ENCODE measurements at places on chromosomes 16 and 17.

DNA sequence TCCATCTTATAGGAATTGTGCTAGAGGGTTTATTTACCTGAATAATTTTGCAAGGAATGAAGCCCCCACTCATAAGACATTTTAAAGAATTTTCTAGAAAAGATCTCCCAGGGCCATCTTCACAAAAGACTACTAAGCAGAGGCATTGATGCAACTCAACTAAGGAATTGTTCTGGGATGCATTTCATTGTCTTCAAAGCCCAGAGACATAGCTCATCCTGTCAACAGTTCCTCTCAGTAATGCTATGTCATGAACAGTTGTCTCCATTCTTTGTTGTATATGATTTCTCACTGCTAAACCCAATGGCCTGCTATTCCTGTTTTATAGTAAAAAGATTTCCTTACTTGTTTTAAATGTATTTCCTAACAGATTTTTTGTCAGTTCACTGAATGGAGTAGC is 136.8 kb upstream of the RBL2 start:
- no peak for DNase-seq

DNA sequence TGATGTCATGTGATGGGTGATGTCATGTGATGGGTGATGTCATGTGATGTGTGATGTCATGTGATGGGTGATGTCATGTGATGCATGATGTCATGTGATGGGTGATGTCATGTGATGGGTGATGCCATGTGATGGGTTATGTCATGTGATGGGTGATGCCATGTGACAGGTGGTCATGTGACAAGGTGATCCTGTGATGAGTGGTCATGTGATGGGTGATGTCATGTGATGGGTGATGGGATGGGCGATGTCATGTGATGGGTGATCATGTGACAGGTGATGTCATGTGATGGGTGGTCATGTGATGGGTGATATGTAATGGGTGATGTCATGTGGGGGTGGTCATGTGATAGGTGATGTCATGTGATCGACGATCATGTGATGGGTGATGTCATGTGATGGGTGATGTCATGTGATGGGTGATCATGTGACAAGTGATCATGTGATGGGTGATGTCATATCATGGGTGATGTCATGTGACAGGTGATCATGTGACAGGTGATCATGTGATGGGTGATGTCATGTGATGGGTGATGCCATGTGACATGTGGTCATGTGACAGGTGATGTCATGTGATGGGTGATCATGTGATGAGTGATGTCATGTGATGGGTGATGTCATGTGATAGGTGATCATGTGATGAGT is 17.2 kb downstream of the CD300LB start:
- no peak for DNase-seq

- no peak for DNase-seq
These were observed 217.7 kb upstream of the CDH8 start for GRCh38 chr16:62253966-62254365.

DNA sequence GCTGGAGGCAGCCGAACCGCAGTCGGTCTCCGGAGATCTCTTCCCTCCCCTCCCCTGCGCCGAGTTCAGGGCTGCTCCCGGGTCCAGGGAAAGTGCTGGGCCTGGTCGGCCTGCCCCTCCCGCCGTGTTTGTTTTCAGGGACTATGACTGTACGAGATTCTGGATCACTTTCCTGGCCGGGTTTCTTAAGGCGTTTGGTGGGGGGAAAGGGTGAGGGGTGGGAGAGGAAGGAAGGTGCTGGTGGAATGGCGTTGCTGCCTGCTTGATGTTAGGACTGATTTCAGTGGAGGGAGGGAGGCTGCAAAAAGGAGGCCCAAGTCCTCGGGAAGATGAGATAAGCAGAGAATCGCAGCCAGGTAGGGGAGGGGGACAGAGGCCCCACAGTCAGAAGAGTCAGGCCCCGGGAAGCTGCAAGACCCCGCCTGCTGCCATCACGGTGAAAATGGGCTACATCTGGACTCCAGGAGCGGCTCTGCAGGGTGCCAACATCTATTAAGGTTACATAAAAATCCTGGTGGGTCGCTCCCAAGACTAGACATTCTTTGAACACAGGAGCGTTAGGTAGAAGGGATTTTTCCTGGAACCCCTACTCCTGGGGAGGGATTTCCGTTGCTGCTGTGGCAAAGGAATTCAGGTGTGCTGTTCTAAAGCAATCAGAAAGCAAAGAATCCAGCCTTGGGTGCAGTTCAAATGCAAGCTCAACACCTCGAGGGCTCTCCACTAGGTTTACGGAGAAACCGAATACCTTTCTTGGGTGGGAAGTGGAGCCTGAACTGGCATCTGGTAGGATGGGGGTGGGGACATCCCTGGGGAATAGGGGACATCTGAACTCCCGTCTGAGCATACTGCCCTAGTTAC is 1.2 kb downstream of the ARHGAP44 start:
- DNase-seq = no peak

GRCh38 chr17:50129728-50130558 is at the start of gene SAMD14:
Gene SAMD14 (minus strand): TSS chr17:50130160. CDS start chr17:50124959, 5,201 bp downstream.
- peak; percentile 73 for DNase-seq

DNA sequence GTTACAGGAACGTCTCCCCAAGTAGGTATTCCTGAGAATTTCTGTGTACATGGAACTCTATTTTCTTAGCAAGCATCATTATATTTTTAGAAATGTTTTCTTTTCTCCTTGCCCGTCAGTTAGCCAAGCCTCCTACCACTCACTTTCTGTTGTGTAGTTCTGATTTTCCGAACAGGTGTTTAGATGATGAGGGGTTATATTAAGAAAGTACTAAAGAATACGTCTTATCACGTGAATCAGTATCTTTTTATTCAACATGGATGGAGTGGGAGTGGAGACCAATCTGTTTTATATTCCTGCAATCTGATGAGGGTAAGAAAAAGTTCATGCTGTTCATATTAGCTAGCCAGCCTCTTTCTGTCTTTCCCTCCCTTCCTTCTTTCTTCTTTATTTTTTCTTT is 29.4 kb downstream of the MSI2 start:
- no peak for DNase-seq

- DNase-seq = no peak
These were observed 22.2 kb upstream of the ADCY7 start for GRCh38 chr16:50244140-50244503.

GRCh38 chr17:79361221-79361734 is 249.6 kb downstream of the RBFOX3 start:
- DNase-seq = no peak

- DNase-seq = peak; percentile 90
These were observed 14.0 kb downstream of the COPZ2 start for GRCh38 chr17:48023400-48024148.

GRCh38 chr16:3580686-3581085 is 3.5 kb upstream of the NLRC3 start:
- DNase-seq = peak; percentile 81

- no peak for DNase-seq
These were observed 31.8 kb downstream of the MRPS23 start for GRCh38 chr17:57818066-57818465.

DNA sequence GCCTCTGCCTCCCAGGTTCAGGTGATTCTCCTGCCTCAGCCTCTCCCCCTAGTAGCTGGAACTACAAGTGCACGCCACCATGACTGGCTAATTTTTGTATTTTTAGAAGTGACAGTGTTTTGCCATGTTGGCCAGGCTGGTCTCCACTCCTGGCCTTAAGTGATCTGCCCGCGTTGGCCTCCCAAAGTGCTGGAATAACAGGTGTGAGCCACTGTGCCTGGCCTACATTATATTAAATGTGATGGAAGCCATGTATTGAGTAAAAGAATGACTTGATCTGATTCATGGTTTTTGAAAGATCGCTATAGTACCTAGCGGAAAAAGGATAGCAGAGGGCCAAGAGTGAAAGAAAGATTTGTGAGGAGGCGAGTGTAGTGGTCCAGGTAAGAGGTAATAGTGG is 2.7 kb upstream of the PPM1D start:
- no peak for DNase-seq

DNA sequence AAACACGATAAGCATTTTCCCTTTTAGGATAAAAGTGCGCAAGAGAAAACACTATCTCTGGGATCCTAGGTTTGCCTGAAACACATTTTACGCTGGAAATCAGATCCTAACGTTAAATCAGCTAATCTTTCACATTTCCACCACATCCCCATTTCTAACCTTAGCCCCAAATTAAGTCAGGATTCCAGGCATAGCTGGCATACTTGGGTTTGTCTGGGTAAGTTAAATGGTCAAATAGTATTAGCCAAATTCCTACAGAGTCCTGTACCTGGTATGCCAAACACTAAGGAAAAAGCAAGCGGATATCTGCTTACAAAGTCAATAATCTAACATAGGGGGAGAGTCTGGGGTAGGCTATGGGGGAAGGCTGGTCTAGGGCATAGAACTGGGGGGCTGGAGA is 557.4 kb upstream of the ZFHX3 start:
- no peak for DNase-seq

DNA sequence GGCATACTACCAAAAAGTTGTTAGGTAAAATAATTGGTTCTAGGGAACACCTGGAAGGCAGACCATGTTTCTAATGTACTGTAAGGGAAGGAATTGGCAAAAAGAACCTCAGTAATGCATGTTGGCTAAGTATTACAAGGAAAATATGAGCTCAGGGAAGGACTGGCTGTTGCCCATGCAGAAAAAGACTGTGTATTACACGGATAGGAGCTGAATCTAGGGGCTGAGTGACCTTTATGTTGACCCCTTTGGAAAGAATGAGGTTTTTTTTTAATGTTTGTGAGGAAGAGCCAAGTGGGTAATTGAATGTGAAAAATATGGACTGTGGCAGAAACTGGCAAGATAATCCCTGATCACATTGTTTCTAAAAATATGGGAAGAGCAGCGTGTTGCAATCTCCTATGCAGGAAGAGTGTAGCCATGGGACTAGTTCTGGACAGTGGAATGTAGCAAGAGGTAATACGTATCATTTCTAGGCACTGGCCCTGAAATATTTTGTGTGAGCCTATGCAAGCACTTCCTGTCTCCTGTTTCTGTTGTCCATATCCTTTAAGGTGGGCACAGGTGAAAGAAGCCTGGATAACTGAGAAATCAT is 95.1 kb upstream of the CNTNAP4 start:
- DNase-seq = no peak

DNA sequence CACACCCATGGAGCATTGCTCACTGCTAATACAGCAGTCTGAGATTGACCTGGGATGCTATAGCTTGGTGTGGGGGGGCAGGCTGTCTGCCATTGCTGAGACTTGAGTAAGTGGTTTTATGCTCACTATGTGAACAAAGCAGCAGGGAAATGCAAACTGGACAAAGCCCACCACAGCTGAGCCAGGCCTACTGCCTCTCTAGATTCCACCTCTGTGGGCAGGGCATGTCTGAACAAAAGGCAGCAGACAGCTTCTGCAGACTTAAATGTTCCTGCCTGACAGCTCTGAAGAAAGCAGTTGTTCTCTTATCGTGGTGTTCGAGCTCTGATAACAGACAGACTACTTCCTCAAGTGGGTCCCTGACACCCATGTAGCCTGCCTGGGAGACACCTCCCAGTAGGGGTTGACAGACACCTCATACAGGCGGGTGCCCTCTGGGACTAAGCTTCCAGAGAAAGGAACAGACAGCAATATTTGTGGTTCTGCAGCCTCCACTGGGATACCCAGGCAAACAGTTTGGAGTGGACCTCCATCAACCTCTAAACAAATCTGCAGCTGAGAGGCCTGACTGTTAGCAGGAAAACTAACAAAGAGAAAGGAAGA is 2204.8 kb downstream of the TP53TG3F start:
- DNase-seq = no peak

- DNase-seq = no peak
These were observed 11.9 kb upstream of the AURKB start for GRCh38 chr17:8222380-8222629.

GRCh38 chr16:69726313-69727060 is at the start of gene NQO1:
Gene NQO1 (minus strand): TSS chr16:69726560. CDS start chr16:69726439, 121 bp downstream.
- peak; percentile 92 for DNase-seq

DNA sequence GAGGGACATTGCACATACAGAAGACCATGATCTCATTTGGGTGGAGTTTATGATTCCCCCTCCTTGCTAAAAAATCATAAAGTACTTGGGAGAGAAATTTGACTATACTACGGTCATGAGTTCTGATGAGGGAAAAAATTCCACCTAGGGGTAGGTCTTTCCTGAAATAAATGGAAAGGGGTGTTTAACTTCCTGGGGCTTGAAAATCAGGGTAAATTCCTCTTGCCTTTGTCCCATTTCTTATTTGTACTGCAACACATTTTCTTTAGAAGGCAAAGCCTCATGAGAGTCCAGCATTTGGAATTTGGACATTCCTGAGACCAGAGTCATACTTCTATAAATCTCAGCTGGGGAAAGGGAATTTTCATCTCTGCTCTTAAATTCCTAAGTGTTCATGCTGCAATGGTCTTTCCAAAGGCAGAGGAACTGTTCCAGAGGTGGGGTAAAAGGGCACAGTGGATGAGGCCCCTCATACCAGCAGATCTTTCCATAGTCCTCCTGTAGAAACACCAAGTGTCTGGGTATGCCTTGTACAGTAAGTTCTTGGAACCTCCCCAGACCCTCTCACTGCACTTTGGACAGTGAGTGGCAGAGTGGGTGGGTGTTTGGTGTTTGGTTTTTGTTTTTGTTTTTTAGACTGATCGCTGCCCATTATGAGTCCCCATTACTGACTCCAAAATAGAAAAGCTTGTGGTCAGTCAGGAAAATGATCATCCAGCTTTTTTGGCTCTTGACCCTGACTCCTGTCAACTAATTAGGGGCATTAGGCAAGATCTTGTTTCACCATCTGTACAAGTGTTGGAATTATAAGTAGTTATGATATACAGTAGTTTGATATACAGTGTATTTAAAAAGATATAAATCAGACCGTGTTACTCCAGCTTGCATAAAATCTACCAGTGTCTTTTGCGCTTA is 6.0 kb downstream of the LYRM1 start:
- peak; percentile 46 for DNase-seq

GRCh38 chr17:31074772-31075555 is 19.8 kb upstream of the NF1 start:
- DNase-seq = no peak
